ENCODE measurements at places on chromosomes 1 and 21.

DNA sequence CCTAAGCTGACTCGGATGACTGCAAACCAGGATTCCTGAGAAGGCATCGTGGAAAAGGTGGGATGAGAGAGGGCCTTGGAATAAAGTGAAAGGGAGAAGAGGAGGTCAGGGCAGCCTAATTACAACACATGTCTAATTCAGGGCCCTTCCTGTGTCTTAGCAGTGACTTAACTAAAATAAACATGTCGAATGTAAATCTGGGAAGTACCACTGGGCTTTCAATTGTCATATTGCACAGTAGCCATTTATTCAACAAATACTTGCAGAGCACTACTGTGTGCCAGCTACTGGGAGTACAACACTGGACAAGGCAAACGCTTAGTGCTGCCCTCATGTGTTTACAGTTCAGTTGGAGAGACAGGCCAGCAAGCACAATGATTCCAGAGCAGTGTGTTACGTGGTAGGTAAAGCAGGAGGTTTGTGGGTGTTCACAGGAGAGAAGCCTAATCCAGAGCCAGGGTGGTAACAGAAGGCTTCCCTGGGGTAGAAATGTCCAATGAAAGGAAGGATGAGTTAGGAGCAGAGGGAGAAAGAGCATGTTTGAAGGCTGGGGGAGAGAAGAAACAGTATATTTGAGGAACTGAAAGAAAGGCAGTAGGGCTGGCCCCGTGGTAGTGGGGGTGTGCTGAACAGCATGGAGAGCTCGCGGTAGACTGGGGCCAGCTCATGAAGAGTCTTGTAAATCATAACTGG, 38.0 kb upstream of the RASAL2 start:
- no peak for DNase-seq

DNA sequence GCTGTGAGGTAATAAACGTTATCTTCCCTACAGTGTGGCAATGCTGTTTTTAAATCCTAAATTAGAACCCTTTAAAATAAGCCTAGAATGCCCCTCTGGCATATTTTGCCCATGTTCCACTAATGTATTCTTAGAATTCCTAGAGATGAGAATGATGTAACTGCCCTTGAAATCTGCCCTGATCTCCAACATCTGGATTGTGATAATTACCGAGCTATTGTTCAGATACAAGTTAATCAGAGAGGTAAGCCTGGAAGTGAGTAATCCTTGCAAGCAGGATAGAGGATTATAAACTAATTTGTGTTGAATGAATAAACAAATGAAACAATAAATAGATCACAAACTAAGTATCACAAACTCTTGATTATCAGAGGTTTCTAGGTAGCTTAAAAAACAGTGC, 107.8 kb upstream of the DMRTA2 start:
- no peak for DNase-seq

GRCh38 chr1:184860535-184860934, 105.9 kb upstream of the EDEM3 start:
- DNase-seq: no peak

DNA sequence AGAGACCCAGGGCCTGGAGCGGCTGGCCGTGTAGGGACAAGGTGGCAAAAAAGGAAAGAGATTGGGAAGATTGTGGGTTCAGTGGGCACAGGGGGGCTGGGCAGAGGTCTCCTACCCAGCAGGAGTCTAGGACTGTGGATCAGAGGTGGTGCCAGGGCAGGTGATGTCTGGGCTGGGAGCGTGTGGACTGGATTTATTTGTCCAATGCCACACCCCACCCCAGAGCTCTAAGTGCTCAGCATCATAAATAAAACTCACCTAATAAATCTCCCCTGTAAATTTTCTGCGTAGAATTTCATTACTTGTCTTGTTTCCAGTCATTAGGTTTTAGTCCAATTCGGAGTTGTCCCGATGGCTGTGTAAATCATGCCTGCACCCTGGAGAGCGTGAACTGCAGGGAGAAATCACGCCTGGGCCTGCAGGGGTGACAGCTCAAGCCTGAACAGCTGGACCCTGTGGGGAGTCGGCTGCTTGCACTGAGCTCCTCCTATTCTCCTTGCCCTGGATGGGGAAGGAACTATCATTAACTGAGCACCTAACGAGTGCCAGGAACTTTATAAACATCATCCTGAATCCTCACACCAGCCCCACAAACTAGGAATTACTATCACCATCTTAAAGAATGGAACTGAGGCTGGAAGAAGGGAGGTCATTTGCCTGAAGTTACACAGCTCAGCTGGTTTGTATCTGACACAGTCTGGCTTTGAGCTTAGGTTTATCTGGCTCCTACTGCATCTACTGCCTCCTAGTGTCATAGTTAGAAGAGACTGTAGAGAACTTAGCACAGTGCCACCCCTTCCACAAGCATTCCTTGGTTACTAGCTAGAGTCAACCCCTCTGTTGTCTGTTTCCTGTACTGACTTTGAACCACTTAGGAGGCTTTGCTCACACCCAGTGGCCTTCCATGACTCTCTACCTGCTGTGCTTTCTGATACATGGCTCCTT, 25.0 kb upstream of the POU3F1 start:
- DNase-seq: no peak

DNA sequence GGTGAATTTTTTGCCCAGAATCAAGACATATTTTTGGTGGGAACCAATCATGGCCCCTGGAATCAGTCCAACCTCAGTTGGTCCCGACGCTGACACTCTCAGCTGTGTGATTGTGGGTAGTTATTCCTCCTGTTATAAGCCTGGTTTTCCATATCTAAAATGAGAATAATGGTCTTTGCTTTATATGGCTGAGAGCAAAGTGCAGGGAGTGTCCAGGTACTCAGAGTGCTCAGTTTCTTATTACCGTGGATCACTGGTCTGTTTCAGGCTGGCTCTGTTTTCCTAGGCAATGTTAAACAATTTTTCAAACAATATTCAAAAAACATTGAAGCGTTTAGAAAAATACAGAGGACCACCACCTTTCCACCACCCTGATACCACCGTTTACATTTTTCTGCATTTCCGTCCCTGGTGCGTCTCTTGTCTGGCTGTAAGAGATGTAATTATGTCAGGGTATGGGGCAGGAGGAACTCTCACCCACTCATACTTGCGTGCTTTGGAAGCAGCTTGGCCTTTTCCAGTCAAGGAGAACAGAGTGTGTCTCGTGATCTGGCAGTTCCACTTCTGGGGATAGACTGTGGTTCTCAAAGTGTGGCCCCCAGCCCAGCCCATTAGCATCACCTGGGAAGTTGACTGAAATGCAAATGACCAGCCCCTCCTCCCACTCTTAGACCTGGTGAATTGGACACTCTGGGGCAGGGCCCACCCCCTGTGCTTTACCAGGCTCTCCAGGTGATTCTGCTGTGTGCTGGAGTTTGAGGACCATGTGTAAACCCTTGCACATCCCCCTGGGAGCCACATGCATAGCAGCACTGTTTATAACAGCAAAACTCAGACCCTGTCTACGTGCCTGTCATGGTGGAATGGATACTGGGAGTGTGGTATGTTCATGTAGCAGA, 6.8 kb downstream of the MX1 start:
- no peak for DNase-seq

DNA sequence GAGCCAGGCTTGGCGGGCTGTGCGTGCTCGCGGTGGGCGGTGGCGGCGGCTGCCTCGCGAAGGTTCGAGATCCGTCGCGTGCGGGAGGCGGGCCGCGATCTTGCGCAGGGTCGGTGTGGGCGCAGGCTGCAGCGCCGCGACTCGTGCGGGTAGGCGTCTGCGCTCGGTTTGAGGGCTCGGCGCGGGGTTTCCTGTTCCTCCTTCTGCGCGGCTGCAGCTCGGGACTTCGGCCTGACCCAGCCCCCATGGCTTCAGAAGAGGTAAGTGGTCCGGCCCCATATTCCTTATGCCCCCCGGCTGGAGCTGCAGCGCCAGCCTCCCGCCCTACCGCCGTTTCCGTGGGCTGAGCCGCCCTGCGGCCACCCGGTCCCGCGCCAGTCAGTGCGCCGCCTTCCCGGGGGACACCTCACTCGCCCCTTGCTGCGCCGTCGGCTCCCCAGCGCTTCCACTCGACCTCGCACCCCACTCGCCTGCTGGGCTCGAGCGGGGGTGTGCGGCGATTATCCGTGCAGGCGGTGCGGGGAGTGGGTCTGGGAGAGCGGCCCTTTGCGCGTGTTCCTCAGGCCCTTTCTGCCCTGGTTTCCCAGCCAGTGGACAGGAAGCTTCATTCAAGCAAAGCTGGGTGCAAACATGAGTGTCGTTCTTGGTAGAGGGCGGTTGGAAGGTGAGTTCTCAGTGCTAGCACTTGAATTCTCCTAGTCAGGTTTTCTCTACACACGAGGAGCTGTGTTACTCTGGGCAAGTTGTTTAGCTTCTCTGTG, at the start of gene CACYBP:
CACYBP (plus strand) TSS at position 12 of the 761 bp plus-strand sequence; CDS start at position 246, 234 bp downstream.
- no peak for DNase-seq

- no peak for DNase-seq
Measured at GRCh38 chr1:118397496-118397859, 212.4 kb upstream of the SPAG17 start.

DNA sequence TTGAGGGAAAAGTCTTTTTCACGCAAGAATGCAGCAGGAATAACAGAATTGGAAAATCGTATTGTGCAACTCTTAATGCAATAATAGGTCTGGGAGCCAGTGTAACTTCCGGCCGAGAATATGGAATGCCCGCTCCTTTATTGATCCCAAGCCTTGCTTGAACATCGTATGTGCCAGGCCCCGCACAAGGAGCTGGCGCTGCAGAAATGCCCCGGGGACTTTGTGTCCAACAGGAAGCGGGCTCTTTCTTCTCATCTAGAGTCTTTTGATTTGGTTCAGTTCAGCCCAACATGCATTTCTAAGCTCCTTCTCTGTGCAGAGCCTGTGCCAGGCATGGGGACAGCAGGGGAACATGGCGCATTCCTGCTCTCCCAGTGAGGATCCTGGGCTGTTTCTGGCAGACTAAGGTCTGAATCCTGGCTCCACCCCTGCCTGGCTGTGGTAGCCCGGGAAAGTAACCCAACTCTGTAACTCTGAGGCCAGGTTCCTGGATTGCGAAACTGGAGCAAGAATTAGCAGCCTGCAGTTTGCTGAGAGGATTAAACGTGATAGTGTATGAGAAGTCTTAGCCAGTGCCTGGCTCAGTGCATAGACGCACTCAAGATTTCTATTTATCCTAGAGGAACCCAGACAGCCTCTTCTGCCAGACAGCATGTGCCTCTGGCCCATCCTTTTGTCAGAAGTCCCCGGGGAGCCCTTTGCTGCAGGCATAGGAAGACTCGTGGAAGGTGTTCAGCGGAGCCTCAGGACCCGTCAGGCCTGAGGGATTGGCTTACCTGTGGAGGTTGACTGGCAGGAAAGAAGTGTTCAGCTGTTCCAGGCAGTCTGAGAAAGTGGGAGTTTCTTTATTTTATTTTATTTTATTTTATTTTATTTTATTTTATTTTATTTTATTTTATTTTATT, 987 bp upstream of the CDCP2 start:
- no peak for DNase-seq

DNA sequence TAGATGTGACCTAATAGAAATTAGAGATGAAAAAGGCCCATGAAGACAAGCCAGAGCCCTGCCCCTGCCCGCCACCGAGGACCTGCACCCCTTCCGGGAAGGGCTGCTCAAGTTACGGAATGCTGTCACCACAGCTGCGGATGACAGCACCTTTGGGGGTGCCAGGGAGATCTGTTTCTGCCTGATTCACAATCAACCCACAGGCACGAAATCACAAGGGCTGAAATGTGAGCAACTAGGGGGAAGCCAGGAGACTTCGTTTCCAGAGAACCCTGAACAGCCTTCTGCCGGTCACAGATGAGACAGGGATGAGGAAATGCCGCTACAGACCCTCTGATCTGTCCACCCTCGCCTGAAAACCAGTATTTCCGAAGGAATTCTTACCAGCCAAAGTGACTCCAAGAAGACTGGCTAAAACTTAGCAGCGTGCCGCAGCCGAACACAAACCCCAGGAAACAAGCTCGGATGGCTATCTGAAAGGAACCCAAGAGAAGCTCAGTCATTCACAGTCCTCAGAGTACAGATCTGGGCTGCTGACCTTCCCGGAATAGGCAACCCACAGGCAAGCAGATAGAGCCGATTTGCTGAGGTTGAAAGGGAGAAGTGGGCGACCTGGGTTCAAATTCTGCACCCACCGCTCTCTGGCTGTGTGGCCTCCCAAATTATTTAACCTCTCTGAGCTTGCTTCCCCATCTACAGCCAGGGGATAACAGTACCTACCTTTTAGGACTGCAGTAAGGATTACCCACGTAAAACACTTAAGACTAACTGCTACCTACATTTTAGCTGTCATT, 1.1 kb downstream of the ICMT start:
- no peak for DNase-seq

DNA sequence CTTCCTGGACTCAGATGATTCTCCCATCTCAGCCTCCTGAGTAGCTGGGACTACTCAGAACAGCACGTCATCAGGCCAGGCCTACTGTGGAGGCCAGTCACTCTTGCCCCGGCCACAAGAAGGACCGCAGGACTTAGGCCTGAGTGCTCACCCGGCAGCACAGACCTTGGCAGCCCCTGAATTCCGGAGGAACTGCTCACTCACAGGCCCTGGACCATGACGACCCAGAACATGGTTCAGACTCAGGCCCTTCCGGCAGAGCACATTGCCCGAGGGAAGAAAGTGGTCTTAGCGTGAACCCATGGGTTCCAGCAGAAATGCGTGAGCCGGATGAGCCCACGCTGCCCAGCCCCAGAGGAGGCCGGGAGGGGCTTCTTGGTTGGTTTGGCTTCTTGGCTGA, 177.3 kb upstream of the TMEM51 start:
- no peak for DNase-seq

DNA sequence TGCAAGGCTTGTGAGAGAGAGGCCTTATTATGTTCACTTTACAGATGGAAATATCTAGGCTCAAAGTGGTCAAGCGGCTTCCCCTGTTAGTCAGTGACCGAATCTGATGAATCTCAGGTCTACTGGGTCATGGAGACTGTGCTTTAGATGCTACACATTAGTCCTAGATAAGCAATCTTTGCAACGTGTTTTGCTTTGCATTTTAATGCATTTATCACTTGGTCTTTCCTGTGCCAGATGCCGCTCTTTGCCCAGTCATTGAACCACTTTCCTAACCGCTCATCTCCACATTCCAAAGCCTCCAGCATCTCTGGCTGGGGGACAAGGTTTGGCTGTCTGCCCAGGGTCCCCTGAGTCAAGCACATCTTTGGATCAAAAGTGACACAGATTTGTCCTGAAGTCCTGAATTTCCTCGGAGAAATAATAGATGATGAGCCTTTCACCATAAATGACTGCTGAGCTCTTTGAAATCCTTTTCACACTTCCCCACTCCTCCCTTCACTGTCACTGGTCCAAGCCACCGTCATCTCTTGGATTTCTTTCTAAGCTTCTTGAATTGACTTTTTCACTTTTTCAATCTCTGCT, 96.0 kb upstream of the USP24 start:
- no peak for DNase-seq

- DNase-seq: no peak
Measured at GRCh38 chr1:3658231-3658615, 5.9 kb downstream of the TP73 start.

- no peak for DNase-seq
Measured at GRCh38 chr1:85049735-85050166, 1.5 kb upstream of the MCOLN3 start.

GRCh38 chr1:18649693-18650370, 19.2 kb downstream of the PAX7 start:
- no peak for DNase-seq

GRCh38 chr1:44694863-44695478, 20.5 kb downstream of the ARMH1 start:
- DNase-seq: no peak

Data from stimulated activated CD8-positive, alpha-beta memory T cell treated with anti-CD3 and anti-CD28 coated beads, Interleukin-7, amount 100 ng/mL, for 1 hour (primary cell).